Activated T-helper 17 cell treated with anti-CD3 and anti-CD28 coated beads, Interleukin-2, amount 50 U/mL, for 72 hours (primary cell): ENCODE measurements at places on chromosomes 1 and 21. TPM values are rescaled to one million over a fixed set of nuclear protein-coding genes. Genes with fewer than 3 reads are reported as not detected.

Gene SMCP
- not detected for total RNA-seq

Gene DNM3
- 5.8 TPM for total RNA-seq

Gene GLIS1
- total RNA-seq = not detected

DNA sequence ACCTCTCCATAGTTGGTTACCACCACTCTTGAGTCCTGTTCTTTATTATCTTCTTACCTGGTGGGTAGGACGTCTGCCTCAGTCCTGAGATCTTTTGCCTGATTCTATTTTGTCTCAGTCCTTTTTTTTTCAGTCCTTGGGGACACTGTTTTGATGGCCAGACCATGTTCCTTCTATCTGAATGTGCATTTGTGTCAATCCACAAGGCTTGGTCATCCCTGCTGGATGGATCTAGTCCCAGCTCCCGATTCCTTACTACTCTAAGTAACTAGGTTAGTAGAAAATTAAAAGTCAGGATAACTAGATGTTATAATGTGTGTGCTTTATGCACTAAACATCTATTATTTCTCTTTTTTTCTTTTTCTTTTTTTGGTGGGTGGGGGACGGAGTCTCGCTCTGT is 28.1 kb upstream of the AK4 start:
- H3K27ac ChIP-seq = no peak overlapping the region
- no peaks in the 10 kb centered on the region for H3K36me3 ChIP-seq
- H3K4me1 ChIP-seq = no peaks in the 10 kb centered on the region
- H3K4me3 ChIP-seq = no peak overlapping the region
- peaks cover 9% of the 10 kb centered on the region for H3K27me3 ChIP-seq

DNA sequence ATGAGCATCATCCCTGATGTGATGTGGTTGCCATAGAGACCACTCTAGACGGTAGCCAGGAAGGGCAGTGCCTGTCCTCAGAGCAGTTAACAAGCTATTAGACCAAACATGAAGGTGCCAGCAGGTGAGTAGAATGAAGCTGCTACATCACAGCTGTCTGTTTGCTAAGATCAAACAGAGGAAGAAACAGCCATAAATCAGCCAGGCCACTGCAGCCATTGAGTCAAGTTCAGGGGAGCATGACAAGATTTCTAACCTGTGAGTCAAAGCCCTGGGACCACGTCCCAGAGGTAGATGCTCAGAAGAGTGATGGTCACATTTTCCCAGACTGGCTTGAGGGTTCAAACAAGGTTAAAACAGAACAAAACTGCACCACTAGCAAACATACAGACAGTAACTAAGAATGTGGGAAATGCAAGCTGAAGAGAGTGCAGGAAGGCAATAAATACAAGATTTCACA is 450.6 kb upstream of the DAB1 start:
- H3K27ac ChIP-seq = no peak overlapping the region
- H3K4me1 ChIP-seq = no peaks in the 10 kb centered on the region
- no peaks in the 10 kb centered on the region for H3K36me3 ChIP-seq
- H3K4me3 ChIP-seq = no peak overlapping the region
- ATAC-seq = no peak
- peaks cover 7% of the 10 kb centered on the region for H3K27me3 ChIP-seq

DNA sequence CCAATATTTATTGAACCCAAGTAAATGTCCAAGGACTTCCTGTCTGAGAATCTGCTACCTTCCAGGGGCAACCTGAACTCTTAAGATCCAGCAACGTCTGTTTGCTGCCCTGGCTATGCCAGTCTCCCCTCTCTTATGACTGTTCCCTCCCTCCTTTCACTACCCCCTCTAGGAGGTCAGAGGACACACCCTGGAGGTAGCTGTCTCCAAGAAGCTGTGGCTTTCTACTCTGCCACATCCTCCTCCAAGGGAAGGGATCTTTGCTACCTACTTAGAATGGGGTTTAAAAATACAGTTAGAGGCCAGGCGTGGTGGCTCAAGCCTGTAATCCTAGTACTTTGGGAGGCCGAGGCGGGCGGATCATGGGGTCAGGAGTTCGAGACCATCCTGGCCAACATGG is 3.6 kb upstream of the SMPDL3B start:
- H3K27ac ChIP-seq = no peak overlapping the region
- H3K36me3 ChIP-seq = no peaks in the 10 kb centered on the region
- no peak overlapping the region for H3K4me3 ChIP-seq

DNA sequence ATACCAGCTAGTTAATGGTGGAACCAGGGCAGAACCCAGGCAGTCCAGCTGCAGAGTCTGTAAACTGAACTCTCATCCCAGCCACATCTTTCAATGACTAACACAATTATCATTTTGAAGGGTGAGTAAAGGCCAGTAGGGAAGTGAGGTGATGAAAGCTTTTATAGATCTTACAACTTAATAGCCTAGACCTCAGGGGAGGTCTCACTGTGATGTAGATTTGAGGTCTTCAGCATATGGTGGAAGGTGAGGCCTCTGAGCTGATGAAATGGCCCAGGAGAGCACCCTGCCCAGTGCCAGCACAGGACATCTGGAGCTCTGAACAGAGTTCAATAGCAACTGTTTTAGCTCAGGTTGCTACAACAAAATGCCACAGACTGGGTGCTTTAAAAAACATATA is 44.8 kb upstream of the POU2F1 start:
- no peak overlapping the region for H3K27ac ChIP-seq
- peaks cover 7% of the 10 kb centered on the region for H3K27me3 ChIP-seq
- no peak overlapping the region for H3K4me3 ChIP-seq
- ATAC-seq = no peak
- no peaks in the 10 kb centered on the region for H3K4me1 ChIP-seq
- H3K36me3 ChIP-seq = no peaks in the 10 kb centered on the region
